ENCODE measurements at places on chromosomes 2 and 18.
A peak's percentile ranks its signal among the peaks of the same experiment; 100 is the strongest.

DNA sequence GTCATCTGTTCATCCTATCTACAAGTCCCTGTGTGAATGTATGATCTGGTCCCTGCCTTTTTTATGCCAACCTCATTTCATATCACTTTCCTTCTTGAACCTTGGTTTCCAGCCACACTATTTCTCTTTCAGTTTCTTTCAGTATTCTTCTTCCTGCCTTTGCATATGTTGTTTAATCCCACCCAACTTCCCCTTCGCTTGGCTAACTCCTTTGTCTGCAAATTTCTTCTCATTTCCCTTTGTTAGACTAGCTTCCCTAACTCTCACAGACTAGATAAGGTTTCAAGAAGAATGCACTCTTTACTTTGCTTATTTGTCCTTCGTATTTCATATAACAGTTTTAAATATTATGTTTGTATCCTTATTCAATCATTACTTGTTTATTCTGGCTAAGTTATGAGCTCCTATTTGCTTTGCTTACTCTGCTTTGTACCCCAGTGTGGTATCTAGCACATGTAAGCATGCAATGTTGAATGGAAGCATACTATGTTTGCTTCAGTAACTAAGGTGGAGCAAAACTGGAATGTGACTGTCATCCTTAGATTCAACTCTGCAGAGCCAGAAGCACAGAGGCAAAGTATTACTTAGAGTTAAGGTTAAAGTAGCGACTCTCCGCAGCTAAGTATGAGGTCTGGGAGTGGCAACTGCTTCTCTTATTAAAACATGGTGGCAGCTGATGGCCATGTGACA lies 681.3 kb downstream of the CPS1 start:
- DNase-seq, result no peak

GRCh38 chr2:96787411-96787810 lies 26.7 kb downstream of the CNNM4 start:
- no peak for DNase-seq

GRCh38 chr2:3344897-3345296 lies 32.7 kb downstream of the EIPR1 start:
- DNase-seq, result no peak

- DNase-seq, result no peak
Measured at GRCh38 chr2:239688122-239688681, 287.4 kb upstream of the HDAC4 start.

- DNase-seq, result peak; percentile 41
Measured at GRCh38 chr2:119756837-119757236, 2.9 kb upstream of the PTPN4 start.

DNA sequence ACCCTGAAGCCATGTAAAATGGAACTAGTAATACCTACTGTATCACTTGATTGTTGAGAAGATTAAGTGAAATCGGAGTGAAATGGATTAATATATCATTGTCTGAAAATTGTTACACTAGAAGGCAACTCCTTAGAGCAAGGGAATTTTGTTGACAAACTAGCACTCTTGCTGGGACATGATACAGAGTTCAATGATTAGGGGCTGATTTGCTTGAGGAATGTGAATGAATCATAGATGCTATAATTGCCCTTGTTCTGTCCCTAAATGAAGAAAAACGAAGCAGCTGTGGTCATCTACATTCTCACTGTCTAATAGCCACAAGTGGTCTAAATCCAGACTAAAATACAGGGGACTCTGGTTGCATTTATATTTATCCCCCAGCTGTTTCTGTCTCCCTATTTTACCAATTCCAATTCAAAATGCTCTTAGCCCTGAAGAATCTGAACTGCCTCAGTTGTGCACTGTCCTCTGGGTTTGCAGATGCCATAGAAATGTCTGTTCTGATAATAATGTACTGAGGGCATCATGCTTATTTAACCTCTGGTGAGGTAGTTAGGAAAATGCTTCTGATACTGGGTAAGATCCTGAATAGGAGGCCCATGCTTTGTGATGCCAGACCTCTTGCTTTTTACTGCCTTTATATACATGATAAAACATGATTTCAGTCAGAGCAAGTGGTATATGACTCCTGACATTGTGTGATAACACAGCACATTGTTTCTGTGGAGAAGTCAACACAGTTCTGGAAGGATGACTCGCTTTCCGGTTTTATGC lies 382.1 kb downstream of the NRXN1 start:
- DNase-seq, result no peak

GRCh38 chr2:39730276-39730675 lies 48.8 kb downstream of the THUMPD2 start:
- no peak for DNase-seq

DNA sequence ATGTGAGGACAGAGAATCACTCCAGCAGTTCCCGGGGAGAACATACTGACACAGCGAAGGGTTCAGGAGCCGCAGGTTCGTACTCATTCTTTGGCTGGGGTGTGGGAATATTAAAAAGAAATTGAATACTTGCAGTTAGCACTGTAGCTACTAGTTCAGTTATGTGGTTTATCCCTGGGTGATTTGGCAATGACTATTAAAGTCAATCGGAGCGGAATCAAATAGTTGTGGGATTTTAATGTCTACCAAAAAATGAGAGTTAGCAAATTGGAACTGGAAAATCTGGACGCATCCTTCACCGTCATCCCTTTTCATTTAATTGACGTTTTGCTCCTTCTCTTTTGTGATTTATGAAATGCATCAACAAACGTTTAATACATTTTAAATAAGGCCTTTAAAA lies 50.8 kb downstream of the GBX2 start:
- no peak for DNase-seq

DNA sequence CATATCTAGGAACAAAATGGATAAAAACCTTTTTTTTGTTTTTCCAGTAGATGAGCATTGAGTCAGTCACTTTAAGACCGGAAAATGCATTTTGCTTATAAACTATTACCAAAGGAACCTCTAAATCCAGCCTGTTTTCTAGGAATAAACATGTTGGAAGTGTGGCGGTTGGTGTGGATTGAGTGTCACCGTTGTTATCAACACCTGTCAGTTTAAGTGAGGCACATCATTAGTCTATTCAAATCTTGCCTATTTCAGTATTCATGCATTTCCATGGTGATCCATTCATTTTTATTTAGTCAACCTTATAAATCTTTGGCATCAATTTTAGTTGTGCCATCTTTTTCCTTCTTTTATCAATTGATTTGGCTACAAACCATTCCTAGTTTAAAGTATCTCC lies 3.3 kb downstream of the KLHL29 start:
- no peak for DNase-seq

GRCh38 chr2:8316356-8316755 lies 365.5 kb upstream of the ID2 start:
- no peak for DNase-seq

GRCh38 chr18:29588446-29589100 lies 1411.6 kb upstream of the CDH2 start:
- DNase-seq, result no peak

GRCh38 chr18:47179520-47179919 lies 3.4 kb upstream of the IER3IP1 start:
- no peak for DNase-seq

GRCh38 chr2:12044857-12045256 lies 298.4 kb downstream of the LPIN1 start:
- DNase-seq, result no peak

DNA sequence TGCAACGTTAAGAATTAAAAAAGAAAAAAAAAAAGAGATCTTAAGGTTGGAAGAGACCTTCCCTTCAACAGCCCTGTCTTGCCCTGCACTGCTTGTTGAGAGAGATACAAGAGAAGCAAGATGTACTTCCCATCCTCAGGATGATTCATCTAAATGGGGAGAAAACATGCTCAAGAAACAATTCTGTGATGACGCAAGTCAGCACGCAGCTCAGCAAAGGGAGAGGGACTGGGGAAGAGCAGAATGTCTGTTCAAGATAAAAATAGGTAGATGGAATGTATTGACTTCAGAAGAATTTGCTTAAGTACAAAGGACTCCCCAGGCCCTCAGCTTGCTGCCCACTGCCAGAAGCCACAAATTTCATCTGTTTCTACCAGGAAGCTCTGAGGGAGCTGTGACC lies 198.2 kb upstream of the SPRED2 start:
- DNase-seq, result no peak

DNA sequence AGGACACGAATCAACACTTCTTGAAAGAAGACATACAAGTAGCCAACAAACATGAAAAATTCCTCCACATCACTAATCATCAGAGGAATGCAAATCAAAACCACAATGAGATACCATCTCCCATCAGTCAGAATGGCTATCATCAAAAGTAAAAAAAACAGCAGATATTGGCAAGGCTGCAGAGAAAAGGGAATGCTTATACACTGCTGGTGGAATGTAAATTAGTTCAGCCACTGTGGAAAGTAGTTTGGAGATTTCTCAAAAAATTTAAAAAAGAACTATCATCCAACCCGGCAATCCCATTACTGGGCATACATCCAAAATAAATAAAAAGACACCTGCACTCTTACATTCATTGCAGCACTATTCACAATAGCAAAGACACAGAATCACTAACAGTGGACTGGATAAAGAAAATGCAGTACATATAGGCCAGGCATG lies 78.7 kb downstream of the GRB14 start:
- no peak for DNase-seq

DNA sequence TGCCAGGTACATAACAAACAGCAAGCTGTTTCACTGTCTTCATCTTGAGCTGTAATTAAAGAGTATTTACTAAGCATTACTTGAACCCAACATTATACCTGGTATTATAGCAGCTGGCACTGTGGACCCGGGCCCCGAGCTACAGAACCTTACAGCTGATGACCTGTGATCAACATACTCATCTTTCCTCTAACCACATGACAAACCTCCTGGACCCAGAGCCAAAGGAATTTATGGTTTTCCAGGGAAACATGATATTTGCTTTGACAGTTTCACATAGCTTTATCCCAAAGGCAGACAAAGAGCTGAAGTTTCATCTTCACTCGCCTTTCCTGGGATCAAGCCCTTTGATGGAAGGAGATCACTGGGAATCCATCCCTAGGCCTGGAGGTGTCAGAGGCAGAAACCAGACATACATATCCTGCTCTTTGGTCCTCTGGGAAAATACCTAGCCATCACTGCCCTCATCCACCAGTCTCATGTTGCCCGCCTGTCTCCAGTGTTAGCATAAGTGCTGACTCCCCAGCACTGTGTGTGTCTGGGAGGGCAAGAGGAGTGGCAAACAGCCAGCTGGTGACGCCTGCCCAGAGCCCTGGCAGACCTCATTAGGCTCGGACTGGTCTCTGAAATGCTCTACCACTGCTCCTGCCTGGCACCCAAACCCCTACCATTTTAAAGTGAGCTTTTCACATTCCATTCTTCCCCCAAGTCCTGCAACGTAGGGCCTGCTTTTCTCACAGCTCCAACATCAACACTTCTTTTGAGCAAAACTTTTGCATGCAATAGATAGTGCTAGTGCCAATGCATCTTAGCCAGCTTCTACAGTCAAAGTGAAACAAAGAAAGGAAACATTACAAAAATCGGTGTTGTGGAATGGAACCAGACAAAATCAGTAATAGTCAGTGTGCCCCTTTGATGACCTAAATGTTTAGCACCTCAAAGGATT lies 138.8 kb upstream of the CTAGE1 start:
- no peak for DNase-seq

DNA sequence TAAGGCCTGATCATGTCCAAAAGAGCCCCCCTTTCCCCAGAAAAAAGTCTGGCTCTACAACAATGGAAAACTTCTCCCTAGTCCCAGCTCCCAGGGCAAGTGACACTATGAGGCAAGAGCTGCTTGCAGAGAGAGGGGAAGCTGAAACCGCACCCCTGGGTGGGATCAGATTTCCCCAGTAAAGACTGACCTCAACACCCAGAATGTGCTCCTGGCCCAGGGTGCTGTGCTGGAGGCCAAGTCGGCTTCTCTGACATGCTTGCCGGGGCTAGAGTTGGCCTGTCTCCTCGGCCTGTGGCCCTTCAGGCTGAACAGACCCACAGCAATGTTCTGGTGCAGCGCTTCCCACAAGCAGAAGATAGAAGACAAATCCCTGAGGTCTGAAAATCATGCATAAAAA lies 18.4 kb upstream of the ST8SIA3 start:
- no peak for DNase-seq

- DNase-seq, result no peak
Measured at GRCh38 chr2:186588940-186589611, 780 bp upstream of the ITGAV start.

- DNase-seq, result no peak
Measured at GRCh38 chr2:3476321-3476984, 42.9 kb downstream of the ADI1 start.

- DNase-seq, result no peak
Measured at GRCh38 chr18:8623549-8624106, 14.4 kb downstream of the RAB12 start.

Measured in stimulated activated CD4-positive, alpha-beta T cell treated with anti-CD3 and anti-CD28 coated beads, Interleukin-4, amount 100 ng/mL, for 1 hour (primary cell).